ENCODE measurements at places on chromosomes 12 and 14.

DNA sequence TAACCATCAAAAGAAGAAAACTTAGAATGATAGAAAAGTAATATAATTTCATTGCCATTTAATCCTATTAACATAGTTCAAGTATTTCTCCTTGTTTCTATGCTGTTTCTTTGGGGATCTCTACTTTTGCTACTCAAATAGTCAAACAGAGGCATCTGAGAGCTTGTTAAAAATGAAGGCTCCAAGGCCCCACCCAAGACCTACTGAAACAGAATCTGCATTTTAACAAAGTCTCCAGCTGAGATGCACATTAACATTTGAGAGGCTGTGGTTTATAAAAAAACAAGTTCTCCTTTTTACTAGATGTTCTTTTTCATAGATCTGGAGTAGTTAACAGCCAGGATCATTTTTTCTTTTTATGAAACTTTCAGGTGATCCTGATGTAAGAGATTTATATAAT lies 31.8 kb downstream of the PPFIA2 start:
- DNase-seq, result no peak

GRCh38 chr12:62192903-62193250 lies 67.3 kb upstream of the USP15 start:
- no peak for DNase-seq

- DNase-seq, result no peak
Measured at GRCh38 chr12:49645146-49646039, 22.0 kb downstream of the PRPF40B start.

DNA sequence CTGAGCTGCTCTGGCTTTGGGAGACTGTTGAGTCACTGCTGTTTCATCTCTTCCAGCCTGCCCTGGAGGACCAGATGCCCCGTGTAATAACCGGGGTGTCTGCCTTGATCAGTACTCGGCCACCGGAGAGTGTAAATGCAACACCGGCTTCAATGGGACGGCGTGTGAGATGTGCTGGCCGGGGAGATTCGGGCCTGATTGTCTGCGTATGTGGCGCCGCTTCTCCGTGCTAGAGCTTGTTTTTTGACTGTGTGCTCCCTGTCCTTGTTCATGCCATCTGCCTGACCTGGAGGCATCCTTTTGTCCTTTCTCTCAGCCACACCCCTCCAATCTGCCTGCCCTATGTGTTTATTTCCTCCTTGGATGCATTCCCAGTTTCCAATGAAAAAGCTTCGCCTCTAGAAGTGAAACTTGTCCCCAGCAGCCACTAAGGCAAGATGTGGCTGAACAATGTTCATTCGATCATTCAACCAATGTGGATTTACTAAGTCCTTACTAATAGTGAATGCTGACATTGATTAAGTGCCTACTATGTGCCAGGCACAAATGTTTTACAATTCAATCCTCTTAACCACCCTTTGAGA lies 98.6 kb downstream of the NT5DC3 start:
- no peak for DNase-seq

DNA sequence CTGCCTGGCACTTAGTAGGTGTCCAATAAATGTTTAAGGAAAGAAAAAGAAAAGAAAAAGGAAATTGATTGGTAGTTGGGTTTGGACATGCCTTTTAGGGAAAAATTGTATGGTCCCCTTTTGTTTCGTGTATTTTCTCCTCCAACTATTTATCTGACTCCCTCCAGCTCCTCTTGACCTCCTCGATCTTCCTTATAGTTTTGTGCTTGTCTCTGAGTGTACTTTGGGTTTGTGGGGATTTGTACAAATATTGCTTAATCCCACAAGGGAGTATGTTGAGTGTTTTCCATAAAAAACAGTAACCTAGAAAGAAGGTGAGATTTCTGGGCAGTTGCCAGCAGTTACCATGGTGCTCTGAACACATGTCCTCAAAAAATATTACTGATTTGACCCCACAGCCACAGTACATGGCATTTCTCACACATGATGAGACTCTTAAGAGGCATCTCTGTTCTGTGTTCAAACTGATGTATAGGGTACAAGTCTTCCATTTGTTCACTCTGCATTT lies 15.7 kb downstream of the PLEKHG7 start:
- no peak for DNase-seq

DNA sequence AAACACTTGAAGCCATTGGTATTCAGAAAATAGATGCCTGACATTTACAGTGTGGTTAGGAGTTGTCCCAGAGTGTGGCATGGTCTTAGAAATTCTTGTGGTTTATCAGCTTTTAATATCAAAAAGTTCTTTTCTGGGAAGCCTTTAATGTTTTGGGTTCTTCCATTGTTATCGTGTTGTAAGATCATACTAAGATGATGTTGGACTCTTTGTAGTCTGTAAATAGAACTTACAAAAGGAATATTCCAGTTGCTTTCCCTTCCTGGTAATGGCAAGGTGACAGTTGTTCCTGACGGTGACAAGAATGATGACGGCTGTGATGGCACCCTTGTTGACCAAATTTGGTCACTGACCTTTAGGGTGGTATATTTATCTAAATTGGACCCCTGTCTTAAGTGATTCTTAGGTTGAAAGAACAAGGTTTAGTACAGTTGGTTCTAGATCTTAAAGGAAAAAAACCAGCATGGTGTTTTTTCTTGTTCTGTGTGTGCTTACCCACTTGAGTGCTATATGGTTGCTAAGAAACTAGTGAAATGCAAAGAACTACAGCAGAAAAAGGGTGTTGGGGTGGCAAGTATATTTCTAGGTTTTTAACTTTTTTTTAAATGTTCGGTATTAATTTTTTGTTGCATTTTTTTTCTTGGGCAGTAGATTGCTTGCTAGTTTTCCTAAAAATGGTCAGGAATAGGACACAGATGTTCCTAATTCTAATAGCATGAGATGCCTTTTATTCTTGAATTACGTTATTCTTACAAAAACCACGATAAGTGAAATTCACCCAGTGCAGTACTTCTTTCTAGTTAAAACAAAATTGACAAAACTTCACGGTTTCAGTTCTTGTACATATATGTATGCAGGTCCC lies 2.1 kb downstream of the ATP2A2 start:
- no peak for DNase-seq

- no peak for DNase-seq
Measured at GRCh38 chr14:29898470-29898869, 29.2 kb downstream of the PRKD1 start.

Measured in hippocampal formation (tissue), 2 donors.